ENCODE measurements at places on chromosomes 3 and 15.

DNA sequence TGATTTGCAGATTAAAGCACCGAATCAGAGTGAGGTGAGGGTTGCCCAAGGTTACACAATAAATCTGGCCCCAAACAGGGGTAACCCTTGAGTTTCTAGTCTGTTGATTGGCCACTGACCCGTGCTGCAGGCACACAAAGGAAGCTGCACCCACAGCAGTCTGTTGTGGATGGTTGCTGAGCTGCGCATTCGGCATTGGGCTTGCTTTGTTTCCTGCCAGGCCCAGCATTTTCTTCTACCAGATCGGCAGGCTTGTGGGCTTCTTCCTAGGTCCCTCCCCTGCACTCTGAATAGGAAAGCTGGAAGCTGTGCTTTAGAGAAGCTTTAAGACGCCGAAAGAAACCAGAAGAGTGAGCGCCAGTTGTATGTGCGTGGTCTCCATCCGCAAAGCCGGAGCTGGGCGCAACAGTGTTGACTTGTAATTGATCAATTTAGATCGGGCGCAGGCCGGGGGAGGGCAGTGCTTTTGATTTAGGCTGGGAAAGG lies 12.1 kb downstream of the B3GNT5 start:
- DNase-seq, result no peak

DNA sequence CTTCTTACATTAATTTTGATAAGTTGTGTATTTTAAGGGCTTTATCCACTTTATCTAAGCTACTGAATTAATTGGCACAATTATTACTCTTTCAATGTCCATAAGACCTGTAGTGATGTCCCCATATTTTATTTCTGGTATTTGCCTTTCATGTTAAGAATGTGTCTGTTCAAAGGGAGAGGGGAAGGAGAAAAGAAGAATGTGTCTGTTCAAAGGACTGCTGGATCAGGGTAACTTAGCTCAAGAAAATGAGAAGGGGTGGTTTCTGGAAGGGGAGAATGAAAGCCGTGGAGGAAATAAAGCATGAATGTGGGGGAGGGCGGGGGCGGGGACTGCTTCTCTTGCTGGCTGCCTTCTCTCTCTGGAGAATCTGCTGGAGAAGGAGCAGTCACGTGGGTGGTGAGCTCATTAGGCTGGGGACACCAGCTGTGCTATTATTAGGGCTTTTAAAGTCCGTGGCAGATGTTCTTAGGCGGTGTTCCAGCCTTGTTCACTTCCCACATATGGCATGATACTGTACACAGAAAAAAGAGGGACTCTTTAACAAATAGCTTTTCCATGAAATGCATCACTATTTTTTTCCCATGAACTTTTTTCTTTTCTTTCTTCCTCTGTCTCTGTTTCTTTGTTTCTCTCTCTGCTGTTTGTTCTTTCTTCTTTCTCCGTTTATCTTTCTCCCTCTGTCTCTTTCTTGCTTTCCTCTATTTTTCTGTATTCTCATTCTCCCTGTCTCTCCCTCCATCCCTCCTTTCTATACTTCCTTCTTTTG lies 63.7 kb upstream of the ULK4 start:
- no peak for DNase-seq

DNA sequence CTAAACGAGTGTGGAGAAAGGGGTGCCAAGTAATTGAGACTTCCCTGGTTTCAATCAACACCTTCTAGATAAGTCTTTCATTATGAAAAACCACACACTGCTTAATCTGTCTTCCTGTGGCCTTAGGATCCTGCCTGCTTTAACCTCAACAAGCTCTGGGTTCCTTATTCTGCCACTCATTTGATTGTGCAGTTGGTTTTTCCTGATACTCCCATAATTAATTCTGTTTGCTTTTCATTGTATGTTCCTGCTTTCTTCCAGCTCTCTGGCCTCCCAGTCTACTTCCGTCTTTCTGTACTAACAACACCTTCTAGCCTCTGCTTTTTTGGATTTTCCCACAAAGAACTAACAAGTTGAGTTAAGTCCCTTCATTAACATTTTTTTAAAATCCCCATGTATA lies 20.2 kb upstream of the GCNT3 start:
- DNase-seq, result no peak

GRCh38 chr3:101685050-101685400 lies 1.5 kb downstream of the RPL24 start:
- no peak for DNase-seq

DNA sequence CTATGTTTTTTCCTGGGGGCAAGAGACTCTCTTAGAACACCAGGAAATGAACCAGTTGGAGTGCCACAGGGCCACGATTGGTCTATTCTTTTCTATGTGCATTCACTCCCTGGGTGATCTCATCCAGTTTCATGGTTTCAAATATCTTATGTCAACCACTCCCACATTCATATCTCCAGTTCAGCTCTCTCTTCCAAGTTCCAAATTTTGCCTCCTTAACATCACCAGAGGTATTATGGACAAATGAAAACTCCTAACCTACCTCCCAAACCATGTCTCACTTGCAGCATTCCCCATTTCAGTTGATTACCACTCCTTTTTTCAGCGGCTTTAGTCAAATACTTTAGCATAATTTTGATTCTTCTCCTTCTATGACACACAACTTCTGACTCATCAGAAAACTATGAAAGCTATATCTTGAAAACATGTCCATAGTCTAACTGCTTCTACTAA lies 203.1 kb upstream of the SEMA6D start:
- DNase-seq, result no peak

GRCh38 chr3:142484912-142485435 lies 37.1 kb upstream of the XRN1 start:
- DNase-seq, result no peak

- DNase-seq, result no peak
Measured at GRCh38 chr3:42438758-42439157, 28.3 kb upstream of the LYZL4 start.

GRCh38 chr3:16510620-16511319 lies 2.7 kb downstream of the RFTN1 start:
- DNase-seq, result no peak

DNA sequence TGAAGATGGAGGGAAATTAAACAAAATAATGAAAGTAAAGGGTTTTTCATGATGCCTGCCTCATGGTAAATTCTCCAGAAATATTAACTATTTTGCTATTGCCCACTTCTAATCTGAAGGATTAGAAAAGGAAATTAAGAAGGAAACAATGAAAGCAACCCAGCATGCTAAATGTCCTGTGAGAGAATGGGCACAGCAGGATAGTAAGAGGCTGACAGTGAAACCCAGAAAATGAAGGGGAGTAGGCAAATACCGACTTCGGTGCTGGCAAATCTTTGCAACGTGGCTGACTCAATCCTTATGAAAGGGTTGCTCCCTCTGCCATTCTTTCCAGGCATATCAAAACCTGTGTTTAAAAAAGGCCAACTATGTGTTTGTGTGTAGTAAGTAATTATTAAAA lies 147.5 kb upstream of the SYNPR start:
- no peak for DNase-seq

- no peak for DNase-seq
Measured at GRCh38 chr3:134985864-134986715, 191.0 kb downstream of the EPHB1 start.

GRCh38 chr3:111786922-111787321 lies 72.1 kb upstream of the PHLDB2 start:
- no peak for DNase-seq

DNA sequence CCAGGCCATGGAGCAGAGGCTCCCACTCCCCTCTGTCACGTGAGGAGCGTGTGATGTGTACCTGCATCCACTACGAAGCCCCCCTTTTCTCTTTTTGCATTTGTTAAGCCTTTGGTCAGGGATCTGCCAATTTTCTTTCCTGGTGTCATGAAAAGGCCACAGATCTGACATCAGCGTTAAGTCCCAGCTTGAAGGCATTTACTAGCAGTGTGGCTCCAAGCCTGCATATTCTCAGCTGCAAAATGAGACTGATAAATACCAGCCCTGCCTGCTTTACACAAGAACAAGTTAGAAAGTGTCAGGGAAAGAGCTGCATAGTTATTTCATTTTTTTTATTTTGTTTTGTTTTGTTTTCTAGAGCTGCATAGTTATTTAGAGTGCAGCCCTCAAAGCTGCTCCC lies 2.3 kb upstream of the ANKRD63 start:
- no peak for DNase-seq

GRCh38 chr3:12299026-12299425 lies 10.2 kb downstream of the PPARG start:
- no peak for DNase-seq

DNA sequence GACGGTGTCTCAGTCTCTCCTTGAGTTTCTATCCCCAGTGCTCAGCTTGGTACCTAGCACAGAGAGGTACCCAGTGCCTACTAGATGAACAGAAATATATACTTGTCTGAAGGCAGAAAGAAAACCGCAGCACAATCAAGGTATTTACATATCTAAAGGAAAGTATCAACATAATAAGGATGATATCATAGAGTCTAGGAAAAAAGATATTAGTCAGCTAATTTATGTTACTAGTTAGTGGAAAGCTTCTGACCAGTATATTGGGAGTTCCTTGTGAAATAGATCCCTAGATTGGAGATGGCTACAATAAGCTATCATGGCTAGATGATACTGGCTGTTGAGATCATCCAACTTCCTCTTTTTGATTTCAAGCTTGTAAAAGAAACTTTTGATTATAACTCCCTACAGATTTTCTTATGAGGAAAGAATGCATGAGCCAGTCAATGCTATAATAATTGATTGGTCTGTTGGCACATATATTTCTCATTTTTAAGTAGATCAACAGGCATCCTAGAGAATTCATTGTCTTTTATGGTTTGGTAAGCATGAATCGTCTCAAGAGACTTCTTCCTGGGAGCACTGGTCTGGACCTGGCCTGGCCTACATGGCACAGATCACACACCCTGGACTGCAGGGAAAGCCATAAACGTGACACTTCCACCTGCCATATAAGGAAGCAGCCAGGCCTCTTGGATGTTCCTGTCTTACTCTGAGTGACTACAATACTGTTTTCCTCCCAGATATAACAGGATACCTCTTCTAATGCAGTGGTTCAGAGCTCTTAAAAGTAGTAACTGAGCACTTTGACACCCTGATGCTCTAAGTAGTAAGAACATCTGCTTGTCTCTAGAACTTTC lies 60.7 kb downstream of the IMPG2 start:
- DNase-seq, result no peak

DNA sequence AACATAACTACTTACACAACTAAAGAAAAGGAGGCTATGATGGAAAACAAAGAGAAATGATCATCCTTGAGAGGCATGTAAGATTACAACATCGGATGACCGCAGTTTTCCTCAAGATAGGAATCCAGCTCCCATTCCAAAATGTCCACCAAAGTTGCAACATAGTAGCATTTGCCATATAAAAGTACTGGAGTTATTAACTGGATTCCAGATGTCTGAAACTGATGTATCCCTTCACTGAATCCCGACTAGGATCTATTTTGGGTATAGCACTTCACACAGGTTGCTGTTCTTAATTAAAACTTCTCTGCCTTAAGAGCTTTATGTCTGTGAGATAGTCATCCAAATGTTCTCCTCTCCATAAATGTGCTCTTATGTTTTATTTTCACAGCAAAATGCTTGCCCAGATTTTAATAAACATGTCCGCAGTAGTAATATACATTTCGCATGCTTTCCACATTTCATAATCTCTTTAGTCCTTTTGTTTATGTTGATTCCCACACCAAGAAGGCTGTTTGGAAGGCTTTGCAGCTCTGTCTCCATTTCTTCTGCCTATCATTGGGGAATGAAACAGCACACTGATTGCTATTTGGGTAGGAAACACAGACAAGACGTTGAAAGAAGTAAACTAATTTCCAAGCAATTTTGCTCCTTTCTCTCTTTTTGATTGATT lies 716.5 kb upstream of the CFAP20DC start:
- DNase-seq, result no peak

GRCh38 chr3:128503164-128503651 lies 10.2 kb upstream of the GATA2 start:
- no peak for DNase-seq

DNA sequence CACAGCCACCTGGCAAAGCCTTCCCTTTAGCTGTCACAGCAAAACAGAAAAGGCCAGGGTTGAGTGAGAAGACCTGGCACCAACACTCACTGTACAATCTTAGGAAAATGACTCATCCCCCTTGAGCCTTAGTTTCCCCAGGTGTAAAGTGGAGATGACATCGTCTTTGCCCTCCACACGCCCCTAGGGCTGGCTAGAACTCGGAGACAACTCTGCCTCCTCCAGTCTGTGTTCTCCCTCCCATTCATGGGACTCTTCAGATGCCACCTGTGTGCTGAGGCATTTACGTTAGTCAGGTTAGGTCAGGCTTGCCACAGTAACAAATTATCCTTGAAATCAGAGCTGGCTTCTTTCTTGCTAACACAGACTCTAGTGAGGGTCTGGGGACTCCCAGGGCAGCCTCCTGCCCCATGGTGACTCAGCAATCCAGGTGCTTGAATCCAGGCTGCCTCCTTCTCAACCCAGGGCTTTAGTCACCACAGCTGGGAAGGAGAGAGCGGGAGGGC lies 252.6 kb downstream of the PLCL2 start:
- no peak for DNase-seq

GRCh38 chr3:65819896-65820295 lies 218.8 kb downstream of the MAGI1 start:
- DNase-seq, result no peak

GRCh38 chr3:73719413-73719851 lies 94.7 kb upstream of the PDZRN3 start:
- DNase-seq, result no peak

DNA sequence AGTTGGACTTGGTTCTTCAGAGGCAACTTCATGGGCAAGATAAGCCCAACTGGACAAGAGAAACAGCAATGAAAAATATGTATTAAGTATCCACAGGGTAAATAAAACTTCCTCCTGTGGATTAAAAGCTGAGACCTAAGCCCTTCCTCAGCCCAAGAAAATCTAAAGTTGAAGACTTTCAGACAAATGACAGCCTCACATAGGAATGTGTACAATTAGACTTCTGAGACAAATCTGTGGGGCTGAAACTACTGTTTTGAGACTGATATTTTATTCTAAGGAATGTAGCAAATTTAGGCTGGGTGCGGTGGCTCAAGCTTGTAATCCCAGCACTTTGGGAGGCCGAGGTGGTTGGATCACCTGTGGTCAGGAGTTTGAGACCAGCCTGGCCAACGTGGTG lies 74.2 kb upstream of the IL12A start:
- no peak for DNase-seq

GRCh38 chr15:34606545-34606944 lies 23.1 kb upstream of the GOLGA8B start:
- no peak for DNase-seq

GRCh38 chr3:120064641-120065040 lies 29.6 kb downstream of the GSK3B start:
- no peak for DNase-seq

DNA sequence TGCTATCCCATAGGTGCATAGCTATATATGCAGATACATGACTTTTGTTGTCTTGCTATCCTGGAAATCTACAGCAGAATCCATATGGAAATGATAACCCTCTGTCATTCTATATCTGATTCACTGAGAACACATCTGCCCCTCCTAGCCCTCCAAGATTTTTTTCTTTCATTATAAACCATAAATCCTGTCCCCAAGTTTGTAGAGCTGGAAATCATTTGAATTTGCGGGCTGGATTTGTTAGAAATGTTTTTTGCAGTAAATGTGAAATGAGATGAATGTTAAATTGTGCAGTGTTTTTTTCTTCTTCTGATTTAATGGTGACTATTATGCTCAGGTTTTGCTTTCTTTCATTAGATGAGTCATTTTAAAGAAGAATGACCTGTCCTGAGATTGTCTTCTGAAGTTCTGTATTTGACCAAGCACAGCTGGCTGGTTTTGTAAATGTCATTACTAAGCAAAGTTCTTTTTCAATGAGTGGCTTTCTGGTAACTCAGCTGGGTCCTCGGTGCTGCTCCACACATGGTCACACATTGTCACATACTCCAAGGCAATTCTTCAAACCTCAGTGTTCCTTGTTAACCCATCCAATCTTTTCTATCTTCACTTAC lies 25.3 kb upstream of the ABHD17C start:
- no peak for DNase-seq

GRCh38 chr15:57306944-57307411 lies 69.3 kb upstream of the CGNL1 start:
- no peak for DNase-seq

Measured in activated T-helper 1 cell treated with Interleukin-2 at 50 U/mL for 16 hours (primary cell).